ENCODE measurements at places on chromosomes 7 and 10.

- no peak for DNase-seq
Measured at GRCh38 chr7:45117582-45117981, 6.1 kb upstream of the TBRG4 start.

- DNase-seq, result no peak
Measured at GRCh38 chr7:151684408-151685175, 164.9 kb upstream of the RHEB start.

GRCh38 chr10:18886102-18886501, 162.5 kb upstream of the MALRD1 start:
- DNase-seq, result no peak

DNA sequence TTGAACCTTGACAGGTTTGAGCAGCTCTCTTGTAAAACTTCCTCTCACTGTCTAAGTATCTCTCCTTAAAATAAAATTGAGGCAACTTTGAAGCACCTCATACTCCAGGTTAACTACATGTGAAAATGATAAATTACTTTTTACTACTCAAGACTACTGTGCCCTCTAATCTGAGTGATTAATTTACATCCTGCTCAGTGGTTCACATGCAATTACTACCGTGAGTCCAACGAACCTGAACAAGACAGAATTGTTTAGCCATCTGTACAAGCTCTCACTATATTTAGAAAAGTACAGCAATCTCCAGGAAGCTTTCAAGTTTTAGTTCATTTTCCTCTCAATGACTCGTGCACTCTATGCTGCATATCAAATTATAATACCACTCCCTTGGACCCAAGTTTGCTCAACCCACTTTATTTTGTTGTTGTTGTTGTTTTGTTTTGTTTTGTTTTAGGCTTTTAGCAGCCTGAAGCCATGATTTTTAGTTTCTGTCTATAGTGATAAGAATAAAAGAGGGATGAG, 21.2 kb downstream of the PDE1C start:
- DNase-seq, result no peak

GRCh38 chr7:15174485-15174884, 271.9 kb upstream of the DGKB start:
- no peak for DNase-seq

- DNase-seq, result no peak
Measured at GRCh38 chr7:108109221-108109908, 20.8 kb downstream of the LAMB4 start.

GRCh38 chr10:126592901-126593300, 77.6 kb downstream of the C10orf90 start:
- DNase-seq, result no peak

DNA sequence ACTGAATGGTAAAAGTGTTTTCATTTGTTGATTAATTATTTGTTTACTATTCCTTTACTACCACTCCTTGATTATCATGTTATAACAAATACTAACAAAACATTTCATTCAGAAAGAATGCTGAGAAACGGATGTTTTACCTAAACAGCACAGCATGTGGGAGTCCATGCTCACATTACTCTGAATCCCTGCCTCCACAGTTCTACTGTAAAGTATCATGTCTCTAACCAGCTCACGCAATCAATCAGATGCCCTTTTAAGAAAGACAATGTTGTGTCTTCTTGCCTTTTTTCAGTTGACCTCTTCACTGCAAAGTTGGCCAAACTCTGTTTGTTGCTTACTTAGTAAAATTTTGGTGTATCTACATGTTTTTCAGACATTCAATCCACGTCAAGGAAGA, 232.5 kb upstream of the MDFIC start:
- DNase-seq, result no peak

GRCh38 chr7:144632724-144633123, 203.1 kb downstream of the TPK1 start:
- DNase-seq, result no peak

GRCh38 chr10:46306516-46307184, 19.9 kb downstream of the ANTXRL start:
- DNase-seq, result no peak

DNA sequence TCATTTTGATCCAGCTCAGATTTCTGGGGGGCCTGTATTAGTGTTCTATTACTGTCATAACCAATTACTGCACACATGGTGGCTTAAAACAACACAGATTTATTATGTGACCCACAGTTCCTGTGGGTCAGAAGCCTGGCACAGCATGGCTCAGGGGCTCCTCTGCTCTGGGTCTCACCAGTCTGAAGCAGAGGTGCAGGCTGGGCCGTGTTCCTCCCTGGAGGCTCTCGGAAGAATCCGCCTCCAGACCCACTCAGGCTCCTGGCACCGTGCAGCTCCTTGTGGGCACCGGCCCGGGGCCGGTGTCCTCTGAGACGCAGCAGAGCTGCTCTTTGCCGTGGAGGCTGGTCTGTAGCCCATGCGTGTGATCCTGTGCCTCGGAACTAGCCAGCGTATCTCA, 61.5 kb downstream of the RAMP3 start:
- no peak for DNase-seq

- DNase-seq, result no peak
Measured at GRCh38 chr7:129903935-129904334, 48.8 kb downstream of the UBE2H start.

GRCh38 chr10:69503896-69504265, 52.6 kb downstream of the TSPAN15 start:
- no peak for DNase-seq

DNA sequence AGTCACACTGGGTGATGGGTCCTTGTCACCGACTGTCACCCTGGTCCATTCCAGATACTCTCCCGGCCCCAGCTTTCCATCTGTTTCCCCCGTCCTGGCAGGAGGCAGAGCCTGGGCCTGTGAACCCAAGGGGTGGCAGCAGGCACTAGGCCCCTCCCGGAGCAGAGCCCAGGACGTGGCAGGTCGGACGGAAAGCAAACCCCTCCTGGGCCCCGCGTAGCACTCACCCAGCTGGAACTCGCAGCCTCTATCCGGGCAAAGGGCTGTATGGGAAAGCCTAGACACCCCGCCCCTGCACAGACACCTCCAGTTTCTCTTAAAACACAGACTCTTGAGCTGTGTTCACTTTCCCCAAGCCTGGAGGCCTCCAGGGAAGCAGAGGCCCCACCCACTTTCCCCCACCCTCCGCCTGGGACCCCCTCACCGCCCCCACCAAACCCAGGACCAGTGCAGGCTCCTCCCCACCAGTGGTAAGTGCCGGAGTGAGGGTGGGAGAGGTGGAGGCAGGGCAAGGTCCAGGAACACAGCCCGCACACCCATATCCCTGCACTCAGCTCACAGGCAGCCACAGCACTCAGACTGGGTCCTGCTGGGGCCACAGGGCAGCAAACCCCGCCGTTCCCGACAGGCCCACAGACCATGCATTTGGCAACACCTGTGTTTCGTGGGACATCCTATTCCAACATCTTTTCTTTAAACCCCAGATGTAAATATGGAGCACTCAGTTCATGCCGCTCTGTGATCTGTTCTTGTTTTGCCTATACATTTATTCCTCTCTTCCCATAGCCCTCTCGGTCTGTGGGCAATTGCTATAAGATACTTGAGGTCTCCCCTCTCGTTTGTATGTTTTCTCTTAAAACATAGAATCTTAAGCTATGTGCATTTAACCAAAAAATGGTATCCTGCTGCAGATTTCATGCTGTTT, 98.2 kb upstream of the PDGFA start:
- no peak for DNase-seq

GRCh38 chr7:151298765-151299164, 42.8 kb upstream of the NUB1 start:
- DNase-seq, result no peak

DNA sequence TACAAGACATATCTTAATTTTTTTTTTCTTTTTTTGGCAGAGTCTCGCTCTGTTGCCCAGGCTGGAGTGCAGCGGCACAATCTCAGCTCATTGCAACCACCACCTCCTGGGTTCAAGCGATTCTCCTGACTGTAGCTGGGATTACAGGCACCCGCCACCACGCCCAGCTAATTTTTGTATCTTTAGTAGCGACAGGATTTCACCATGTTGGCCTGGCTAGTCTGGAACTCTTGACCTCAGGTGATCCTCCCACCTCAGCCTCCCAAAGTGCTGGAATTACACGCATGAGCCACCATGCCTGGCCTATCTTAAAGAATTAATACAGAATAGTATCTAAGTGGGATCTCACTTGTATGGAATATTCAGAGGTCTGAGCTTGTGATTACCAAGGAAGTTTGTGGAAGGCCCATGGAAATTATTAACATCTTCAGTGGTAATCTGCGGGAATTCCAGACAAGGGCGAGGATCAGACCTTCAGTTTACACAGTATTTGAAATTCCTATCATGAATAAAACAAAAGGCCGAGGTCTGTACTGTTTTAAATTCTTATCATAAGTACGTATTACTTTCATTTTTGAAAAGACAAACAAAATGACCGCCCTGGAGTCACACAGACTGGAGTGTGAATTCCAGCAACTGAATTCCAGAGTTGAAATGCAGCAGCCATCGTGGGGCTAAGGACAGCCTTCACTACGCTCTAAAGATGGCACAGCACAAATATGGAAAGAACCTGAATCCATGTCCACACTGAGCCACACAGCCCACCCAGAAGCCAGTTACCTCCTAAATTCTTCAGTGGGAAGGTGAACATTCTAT, 16.7 kb downstream of the GPRIN2 start:
- DNase-seq, result no peak

GRCh38 chr7:1523208-1523607, 7.3 kb upstream of the MAFK start:
- no peak for DNase-seq

GRCh38 chr7:95322854-95323253, 1.5 kb downstream of the PON1 start:
- no peak for DNase-seq

GRCh38 chr10:80500572-80501380, 36.9 kb upstream of the SH2D4B start:
- DNase-seq, result no peak

DNA sequence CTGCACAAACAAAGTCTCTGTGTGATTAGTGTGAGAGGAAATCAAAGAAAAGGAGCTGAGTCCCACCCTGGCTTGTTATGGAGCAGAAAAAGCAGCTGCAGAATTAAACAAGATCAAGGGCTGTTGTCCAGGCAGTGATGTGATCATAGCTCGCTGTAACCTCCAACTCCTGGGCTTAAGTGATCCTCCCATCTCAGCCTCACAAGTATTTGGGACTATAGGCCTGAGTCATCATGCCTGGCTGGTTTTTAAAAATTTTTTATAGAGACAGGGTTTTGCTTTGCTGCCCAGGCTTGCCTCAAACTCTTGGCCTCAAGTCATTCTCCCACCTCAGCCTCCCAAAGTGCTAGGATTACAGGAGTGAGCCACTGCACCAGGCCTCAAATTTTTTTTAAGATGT, 88.9 kb downstream of the IPMK start:
- no peak for DNase-seq

GRCh38 chr10:24453973-24454372, 245.0 kb downstream of the KIAA1217 start:
- DNase-seq, result no peak

GRCh38 chr7:100190048-100190711, 12.5 kb downstream of the STAG3 start:
- no peak for DNase-seq

- no peak for DNase-seq
Measured at GRCh38 chr10:71745664-71746250, 26.2 kb upstream of the C10orf105 start.

DNA sequence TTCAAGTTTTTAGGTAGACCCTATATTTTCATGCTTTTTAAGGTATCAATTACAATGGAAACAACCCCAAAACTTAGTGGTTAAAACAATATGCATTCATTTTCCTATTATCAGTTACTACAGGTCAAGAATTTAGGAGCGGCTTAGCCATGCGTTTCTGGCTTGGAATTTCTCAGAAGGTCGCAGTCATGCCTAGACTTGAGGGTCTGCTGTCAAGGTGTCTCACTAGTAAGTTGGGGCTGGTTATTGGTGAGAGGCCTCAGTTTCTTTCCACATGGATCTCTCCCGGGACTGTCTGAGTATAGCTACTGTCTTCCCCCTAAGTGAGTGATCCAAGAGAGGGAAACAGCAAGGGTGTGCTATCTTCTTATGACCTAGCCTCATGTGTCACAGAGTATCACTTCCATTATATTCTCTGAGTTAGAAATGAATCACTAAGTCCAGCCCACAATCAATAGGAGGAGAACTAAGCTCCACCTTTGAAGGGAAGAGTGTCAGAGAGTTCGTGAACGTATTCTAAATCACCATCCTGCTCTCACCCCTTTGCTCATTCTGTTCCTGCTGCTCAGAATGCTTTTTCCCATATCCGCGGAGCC, 80.5 kb downstream of the RTKN2 start:
- DNase-seq, result no peak

DNA sequence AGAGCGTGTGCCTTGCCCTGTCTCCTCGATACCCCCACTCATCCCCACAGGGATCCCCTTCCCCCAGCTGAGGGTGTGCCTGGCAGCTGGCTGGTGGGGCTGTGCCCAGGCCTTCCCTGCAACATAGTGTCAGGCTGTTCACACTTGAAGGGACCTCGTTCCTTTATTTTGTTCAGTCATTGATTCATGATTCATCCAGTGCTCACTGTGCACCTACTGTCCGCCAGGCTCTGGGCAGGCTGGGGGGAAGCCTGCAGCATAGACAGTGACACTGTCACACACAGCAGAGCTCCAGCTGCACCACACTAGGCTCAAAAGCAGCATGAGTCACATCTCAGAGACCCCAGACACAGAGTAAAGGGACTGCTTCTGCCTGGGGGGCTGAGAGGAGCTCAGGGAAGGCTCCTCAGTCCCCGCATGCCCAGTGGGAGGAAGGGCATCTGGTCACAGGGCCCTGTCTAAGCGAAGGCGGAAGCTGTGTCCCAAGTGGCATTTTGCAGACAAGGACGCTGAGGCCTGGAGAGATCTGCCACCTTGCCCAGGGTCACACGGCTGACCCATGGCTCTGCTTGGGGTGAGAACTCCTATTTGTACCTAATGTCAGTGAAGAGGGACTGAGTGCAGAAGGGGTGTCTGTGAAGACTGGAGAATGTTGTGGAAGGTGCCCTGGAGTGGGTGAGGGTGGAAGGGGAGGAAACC, 27.9 kb downstream of the CDH23 start:
- no peak for DNase-seq

DNA sequence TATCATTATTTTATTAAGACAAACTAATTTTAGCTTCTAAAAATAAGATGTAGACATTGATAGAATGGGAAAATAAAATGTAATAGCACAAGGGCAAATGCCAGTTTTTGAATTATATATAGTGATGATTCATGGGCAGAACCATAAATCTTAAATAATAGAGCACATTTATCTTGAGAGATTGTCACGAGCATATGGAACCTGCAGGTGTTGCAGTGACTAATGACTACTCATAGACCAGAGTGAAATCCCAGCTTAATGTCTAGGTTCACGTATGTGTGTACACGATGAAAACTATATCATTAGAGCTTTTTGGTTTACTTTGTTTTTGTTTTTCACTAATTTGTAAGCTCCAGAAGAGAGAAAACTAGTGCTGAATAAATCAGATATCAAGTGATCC, 150.2 kb upstream of the CACNA2D1 start:
- DNase-seq, result no peak

All from activated CD8-positive, alpha-beta memory T cell treated with anti-CD3 and anti-CD28 coated beads for 48 hours (primary cell).